Activated naive CD8-positive, alpha-beta T cell treated with anti-CD3 and anti-CD28 coated beads for 36 hours (primary cell): ENCODE measurements at places on chromosomes 1 and 21.

GRCh38 chr1:94248956-94249688 is 11.7 kb upstream of the ARHGAP29 start:
- DNase-seq = no peak

- DNase-seq = peak; percentile 62
Measured at GRCh38 chr1:2786329-2787162, 14.9 kb downstream of the TTC34 start.

- DNase-seq = no peak
Measured at GRCh38 chr1:113809670-113810602, 2.3 kb downstream of the RSBN1 start.

- peak; percentile 24 for DNase-seq
Measured at GRCh38 chr1:3482378-3482849, 27.9 kb downstream of the ARHGEF16 start.

GRCh38 chr1:218498056-218498938 is 153.2 kb downstream of the TGFB2 start:
- no peak for DNase-seq

- DNase-seq = no peak
Measured at GRCh38 chr1:20719871-20720620, 2.2 kb upstream of the KIF17 start.

- no peak for DNase-seq
Measured at GRCh38 chr1:23909412-23909811, 3.8 kb downstream of the CNR2 start.

- DNase-seq = no peak
Measured at GRCh38 chr1:169486281-169487051, 722 bp upstream of the SLC19A2 start.

DNA sequence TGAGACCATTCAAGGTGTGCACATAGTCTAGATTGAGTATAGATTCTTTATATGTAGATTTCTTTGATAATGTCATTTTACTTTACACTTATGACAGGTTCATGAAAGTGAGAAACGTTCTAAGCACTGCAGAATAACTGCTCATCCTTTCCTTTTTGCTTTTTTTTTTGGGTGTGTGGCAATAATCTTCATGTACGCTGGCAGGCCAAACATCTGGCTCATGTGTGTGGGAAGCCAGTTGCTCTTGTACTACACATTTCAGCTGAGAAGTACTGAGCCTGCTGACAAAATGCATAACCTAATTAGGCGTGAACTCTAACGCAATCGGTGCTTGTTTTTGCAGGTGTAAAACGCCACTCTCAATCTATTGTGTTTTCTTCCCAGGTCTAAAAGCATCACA is 350.8 kb upstream of the KAZN start:
- DNase-seq = no peak

DNA sequence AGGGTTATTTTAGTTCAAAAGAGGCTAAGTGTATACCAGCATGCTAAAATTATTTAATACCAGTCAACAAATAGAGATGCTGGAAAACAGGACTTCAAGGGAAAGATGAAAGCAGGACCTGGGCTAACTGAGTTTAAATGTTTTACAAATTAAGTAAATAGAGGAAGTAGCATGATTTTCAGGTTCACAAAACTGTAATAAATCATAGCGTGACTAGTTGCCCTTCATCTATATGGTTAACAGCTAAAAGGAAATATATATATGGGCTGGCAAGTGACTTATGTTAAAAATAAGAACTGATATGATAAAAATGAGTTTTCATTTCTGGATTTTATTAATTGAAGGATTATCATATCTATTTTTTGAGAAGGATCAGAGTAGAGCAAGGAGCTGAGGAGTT is 25.6 kb downstream of the DPYD start:
- DNase-seq = no peak

GRCh38 chr1:33272509-33272908 is 16.2 kb downstream of the ZNF362 start:
- DNase-seq = no peak

GRCh38 chr1:22576150-22576544 is 12.9 kb downstream of the EPHA8 start:
- no peak for DNase-seq

GRCh38 chr1:1300352-1300739 is 7.4 kb downstream of the ACAP3 start:
- DNase-seq = no peak
